ENCODE measurements at places on chromosomes 6 and 20.

GRCh38 chr6:39753725-39754045 is 28.5 kb upstream of the KIF6 start:
- DNase-seq, result no peak
- peaks cover 10% of the 10 kb centered on the region for H3K27me3 ChIP-seq
- H3K27ac ChIP-seq, result no peak overlapping the region
- no peaks in the 10 kb centered on the region for H3K36me3 ChIP-seq

- H3K4me1 ChIP-seq, result peaks cover 4% of the 10 kb centered on the region
- no peak for DNase-seq
- H3K4me3 ChIP-seq, result no peak overlapping the region
Measured at GRCh38 chr6:154297721-154298120, 58.9 kb downstream of the IPCEF1 start.

- H3K4me3 ChIP-seq, result peak overlapping the region; percentile 9
- H3K36me3 ChIP-seq, result peaks cover 3% of the 10 kb centered on the region
- H3K4me1 ChIP-seq, result peaks cover 40% of the 10 kb centered on the region
- H3K27ac ChIP-seq, result no peak overlapping the region
- no peak for DNase-seq
- peaks cover 85% of the 10 kb centered on the region for H3K27me3 ChIP-seq
Measured at GRCh38 chr20:20363799-20364592, 3.9 kb upstream of the INSM1 start.

DNA sequence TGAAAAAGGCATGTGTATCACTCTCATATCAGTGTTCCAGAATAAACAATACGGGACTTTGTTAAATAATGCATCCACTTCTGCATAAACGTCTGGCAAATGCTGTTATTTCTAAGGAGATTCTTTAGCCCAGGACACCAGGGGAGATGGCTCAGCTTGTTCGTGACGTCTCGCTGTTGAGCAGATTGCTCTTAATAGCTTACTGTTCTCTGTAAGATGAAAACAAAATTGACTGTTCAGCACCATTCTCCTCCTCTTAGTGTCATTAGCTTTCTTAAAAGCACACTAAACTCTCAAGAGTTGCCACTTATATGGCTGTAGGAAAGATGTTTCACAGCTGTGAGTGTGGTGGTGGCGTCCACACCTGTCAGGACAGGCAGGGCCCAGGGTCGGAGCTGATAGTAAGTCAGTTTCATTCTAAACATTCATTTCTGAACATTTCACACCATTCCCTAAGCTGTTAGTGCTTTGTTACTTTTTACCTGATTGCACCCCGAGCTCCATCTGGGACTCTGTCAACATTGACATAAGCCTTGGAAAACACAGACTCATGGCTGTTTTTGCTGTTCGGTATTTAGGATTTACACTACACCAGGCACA is 132.1 kb downstream of the ZDHHC14 start:
- DNase-seq, result no peak
- peaks cover 10% of the 10 kb centered on the region for H3K4me1 ChIP-seq
- H3K4me3 ChIP-seq, result no peak overlapping the region
- peaks cover 2% of the 10 kb centered on the region for H3K36me3 ChIP-seq

DNA sequence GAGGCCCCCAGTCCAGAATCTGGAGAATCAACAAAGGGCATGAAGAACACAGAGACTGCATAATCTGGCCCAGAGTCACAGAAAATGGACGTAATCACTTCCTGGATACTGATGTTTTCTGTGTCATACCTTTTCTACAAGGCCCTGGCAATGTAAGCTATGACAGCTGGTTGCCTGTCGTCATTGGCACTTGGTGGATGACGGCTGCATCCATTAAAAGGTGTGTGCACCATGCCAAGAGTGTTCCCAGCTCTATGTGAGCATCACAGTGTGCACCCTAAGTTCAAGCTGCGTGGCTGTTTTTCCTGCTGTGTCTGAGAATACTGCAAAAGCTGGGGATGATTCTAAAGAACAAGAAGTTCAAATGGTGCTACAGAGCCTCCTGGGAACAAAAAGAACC is 275.2 kb upstream of the CNR1 start:
- DNase-seq, result no peak
- no peak overlapping the region for H3K27ac ChIP-seq

GRCh38 chr6:158031381-158032353 is 50.0 kb downstream of the SYNJ2 start:
- H3K4me3 ChIP-seq, result peak overlapping the region; percentile 54
- peak overlapping the region; percentile 87 for H3K27ac ChIP-seq
- H3K4me1 ChIP-seq, result peaks cover 34% of the 10 kb centered on the region
- DNase-seq, result peak; percentile 15
- H3K27me3 ChIP-seq, result no peaks in the 10 kb centered on the region
- H3K36me3 ChIP-seq, result peaks cover 21% of the 10 kb centered on the region

GRCh38 chr20:33725607-33726264 is 5.6 kb upstream of the PXMP4 start:
- H3K36me3 ChIP-seq, result no peaks in the 10 kb centered on the region
- H3K4me1 ChIP-seq, result peaks cover 5% of the 10 kb centered on the region

DNA sequence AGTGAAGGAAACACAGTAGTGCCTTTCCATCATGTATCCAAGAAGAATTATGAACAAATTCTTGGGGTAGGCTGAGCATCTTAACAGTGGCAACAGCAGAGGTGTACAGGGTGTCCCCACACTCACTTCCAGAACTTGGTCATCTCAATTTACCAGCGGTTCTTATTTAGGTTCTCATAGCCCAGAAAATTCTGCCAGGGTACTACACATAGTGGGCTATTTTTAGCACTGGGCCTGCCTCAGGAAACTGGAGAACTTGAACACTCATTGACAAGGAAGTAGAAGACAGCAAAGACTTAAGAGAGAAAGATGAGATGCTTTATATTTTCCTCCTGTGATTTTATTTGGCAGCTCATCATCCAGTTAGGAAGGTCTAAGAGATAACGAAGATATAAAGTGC is 71.8 kb upstream of the PHIP start:
- H3K27me3 ChIP-seq, result no peaks in the 10 kb centered on the region
- no peak overlapping the region for H3K27ac ChIP-seq
- no peak for DNase-seq
- H3K4me3 ChIP-seq, result no peak overlapping the region
- no peaks in the 10 kb centered on the region for H3K36me3 ChIP-seq
- H3K4me1 ChIP-seq, result no peaks in the 10 kb centered on the region

DNA sequence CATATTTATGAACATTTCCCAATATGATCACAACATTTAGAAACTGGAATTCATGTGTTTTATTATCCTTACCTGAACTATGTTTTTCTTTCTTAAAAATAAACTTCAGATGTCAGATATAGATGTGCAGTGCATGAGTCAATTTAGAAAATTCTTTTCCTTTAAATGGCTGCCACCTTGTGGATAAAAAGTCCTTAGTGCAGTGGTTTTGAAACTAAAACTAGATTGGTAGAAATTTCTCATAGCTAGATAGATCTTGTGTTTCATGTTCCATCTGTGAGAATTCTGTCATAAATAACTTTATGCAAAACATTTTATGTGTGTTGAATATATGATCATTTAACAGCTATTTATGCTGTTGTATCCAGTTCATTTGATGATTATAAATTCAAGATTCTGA is 134.9 kb downstream of the KLHL32 start:
- H3K4me1 ChIP-seq, result no peaks in the 10 kb centered on the region
- no peak overlapping the region for H3K27ac ChIP-seq
- no peak overlapping the region for H3K4me3 ChIP-seq
- no peaks in the 10 kb centered on the region for H3K36me3 ChIP-seq
- no peak for DNase-seq

- peaks cover 16% of the 10 kb centered on the region for H3K27me3 ChIP-seq
- H3K27ac ChIP-seq, result no peak overlapping the region
- no peaks in the 10 kb centered on the region for H3K4me1 ChIP-seq
- no peaks in the 10 kb centered on the region for H3K36me3 ChIP-seq
Measured at GRCh38 chr20:63404129-63405085, 43.3 kb upstream of the CHRNA4 start.

GRCh38 chr6:38901802-38902522 is 146.6 kb upstream of the GLP1R start:
- H3K36me3 ChIP-seq, result no peaks in the 10 kb centered on the region
- H3K4me3 ChIP-seq, result no peak overlapping the region
- H3K4me1 ChIP-seq, result no peaks in the 10 kb centered on the region
- DNase-seq, result no peak
- H3K27me3 ChIP-seq, result peaks cover 16% of the 10 kb centered on the region

All from effector memory CD8-positive, alpha-beta T cell (primary cell).